Lower leg skin (tissue), 4 donors: ENCODE measurements at places on chromosomes 6 and 20.

- no peak for DNase-seq
Measured at GRCh38 chr6:169142538-169142844, 111.2 kb downstream of the THBS2 start.

- no peak for DNase-seq
Measured at GRCh38 chr20:33437141-33437911, 6.2 kb downstream of the SNTA1 start.

DNA sequence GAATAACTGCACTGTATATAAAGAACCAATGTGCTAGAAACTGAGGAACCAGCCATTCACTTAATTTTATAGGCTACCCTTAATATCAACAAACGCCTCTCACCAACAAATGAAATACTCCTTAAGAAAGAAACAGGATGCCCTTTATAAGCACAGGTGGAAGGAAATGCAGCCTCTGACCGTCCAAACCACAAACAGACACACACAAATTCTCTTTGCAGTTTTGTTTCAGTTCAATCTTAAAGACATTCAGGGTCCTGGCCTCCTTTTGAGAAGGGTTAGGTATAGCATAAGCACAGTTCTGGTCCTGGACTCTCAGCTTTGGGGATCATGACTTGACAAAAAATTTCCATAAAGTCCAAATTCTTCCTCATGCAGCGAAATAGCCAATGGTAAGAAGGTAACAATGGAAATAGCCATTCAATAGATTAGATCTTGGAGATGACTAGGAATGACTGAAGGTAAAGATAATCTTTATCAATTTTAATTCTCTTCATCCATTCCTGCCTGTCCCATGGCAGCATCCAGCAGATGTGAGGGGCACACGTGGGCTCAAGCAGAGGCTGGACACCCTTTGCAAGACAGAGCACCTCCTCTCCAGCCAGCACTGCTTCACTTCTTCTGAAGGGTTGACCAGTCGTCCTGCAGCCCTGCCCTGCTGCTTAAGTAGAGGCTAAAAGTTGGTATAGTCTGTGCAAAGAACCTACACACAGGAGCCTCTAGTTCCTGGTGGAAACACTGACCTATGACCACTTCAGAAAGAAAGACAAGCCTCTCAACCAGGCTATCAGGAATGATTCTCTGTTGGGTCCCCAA is 123.9 kb downstream of the CD83 start:
- no peak for DNase-seq

GRCh38 chr20:17029698-17030097 is 197.1 kb upstream of the PCSK2 start:
- no peak for DNase-seq

DNA sequence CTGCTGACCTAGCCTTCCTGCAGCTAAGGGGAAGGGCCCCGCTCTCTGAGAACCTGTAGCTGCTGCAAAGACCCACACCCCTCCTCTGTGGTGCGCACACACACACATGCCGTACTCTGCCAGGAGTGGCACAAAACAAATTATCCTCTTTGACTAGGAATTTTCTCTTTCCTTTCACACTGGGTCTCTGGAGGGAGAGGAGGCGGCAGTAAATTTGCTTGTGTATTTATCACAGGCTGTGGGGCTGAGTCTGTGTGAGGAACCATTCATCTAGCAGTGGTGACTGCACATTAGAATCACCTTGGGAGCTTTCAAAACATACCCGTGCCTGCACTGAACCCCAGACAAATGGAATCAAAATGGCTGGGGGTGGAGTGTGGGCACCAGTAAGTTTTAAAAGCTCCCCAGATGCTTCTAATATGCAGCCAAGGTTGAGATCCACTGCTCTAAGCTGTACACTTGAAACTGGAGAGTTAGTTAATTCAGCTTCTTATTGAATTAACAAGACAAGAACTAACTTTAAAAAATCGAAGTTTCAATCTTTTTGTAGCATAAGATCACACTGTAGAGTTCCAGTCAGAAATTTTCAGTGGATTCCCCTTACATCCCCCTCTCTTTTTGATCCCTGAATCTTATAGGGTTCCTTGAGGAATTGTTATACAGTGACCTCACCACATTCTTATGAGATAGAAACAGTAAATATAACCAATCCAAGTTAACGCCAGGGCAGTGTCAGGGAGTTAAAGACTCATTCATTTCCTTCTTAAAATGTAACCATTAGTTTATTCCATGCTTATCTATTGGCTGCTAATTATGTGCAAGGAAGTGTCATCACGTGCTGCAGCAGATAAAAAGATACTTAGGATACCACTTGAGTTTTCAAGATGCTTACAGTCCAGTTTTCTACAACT is 29.8 kb upstream of the GMDS start:
- DNase-seq = no peak

DNA sequence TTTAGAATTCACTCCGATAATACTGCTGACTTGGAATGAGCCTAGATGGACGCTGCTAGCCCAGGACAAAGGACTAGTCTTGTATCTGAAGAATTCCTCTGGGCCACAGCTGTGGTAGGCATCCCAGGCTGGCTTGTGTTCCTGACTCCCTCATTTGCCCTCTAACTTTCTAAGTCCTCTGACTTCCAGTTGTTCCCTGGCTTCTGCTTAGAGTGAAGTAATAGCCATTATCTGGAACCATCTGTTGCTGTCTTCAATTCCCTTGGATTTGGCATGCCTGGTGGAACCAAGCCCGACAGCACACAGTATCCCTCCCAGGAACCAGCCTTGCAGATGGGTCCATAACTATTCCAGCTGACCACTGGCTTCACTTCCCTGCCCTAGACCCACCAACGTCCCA is 376.0 kb downstream of the SYNE1 start:
- no peak for DNase-seq

DNA sequence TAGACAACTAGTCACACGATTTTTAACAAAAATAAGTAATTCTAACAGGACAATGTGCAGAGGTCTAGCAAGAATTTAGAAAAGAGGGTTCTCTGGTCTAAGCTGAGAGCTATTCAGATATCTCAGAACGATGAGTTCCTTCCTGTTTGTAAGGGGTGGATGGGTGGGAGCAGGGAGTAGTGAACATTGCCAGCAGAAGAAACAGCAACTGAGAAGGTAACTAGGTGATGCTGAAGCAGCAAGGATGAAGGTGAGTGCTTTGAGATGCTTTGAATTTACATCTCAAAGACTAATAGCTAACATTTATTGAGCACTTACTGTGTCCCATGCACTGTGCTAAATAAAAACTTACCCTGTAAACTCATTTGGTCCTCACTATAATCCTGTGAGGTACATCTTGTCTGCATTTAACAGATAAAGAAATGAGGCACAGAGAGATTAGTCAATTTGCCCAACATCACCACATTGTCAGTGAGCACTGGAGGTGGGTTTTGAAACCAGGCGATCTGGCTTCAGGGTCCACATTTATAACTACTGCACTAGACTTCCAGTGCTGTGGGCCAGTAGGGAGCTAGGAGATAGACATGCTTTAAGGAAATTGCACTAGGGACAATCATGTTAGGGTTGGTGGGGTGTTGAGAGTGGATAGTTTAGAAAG is 15.7 kb downstream of the BRD2 start:
- DNase-seq = no peak

GRCh38 chr6:626236-626635 is 30.7 kb downstream of the HUS1B start:
- no peak for DNase-seq

GRCh38 chr6:131635384-131636340 is 1.4 kb upstream of the ENPP3 start:
- no peak for DNase-seq

GRCh38 chr20:62829231-62830230 is 12.7 kb downstream of the COL9A3 start:
- no peak for DNase-seq

- no peak for DNase-seq
Measured at GRCh38 chr6:11705483-11705882, 73.1 kb downstream of the ADTRP start.

- no peak for DNase-seq
Measured at GRCh38 chr20:46088409-46089166, 1.2 kb downstream of the NCOA5 start.

DNA sequence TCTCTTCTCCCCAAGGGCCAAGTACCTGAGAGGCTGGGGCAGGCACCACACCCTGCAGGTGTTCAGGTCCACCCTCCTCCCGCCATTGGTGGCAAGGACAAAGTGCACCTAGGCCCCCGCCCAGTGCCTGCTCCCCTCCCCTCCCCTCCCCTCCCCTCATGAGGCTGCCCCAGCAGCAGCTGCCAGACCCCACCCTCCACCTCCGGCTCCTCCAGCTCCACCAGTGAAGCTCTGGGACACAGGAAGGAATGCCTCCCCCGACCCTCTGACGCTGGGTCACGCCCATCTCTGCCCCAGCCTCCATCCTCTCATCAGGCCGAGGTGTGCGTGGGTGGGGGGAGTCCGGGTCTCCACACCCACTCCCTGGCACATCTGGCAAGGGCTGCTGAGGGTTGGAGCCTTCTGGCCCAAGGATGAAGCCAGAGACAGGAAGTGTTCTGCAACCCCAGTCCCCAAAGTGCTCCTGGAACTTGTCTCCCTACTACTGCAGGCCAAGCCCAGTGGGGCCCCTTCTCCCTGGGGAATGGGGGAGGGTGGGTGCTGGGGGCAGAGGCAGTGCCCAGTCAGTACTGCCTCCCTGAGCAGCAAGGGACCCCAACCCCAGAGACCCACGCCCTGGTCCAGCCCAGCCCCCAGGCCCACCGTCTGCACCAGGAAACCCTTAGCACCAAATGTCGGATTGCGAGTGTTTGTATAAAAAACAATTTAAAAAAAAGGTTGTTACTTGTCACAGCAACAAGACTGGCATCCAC is 1.6 kb upstream of the UCKL1 start:
- no peak for DNase-seq

GRCh38 chr20:41047975-41048305 is 19.3 kb downstream of the TOP1 start:
- no peak for DNase-seq

- no peak for DNase-seq
Measured at GRCh38 chr6:11212664-11213063, 19.8 kb downstream of the NEDD9 start.

- DNase-seq = no peak
Measured at GRCh38 chr6:13810688-13811446, 3.5 kb downstream of the MCUR1 start.

- DNase-seq = no peak
Measured at GRCh38 chr6:20208687-20209378, 3.4 kb downstream of the MBOAT1 start.

GRCh38 chr6:126620719-126621118 is 280.8 kb downstream of the CENPW start:
- DNase-seq = no peak

DNA sequence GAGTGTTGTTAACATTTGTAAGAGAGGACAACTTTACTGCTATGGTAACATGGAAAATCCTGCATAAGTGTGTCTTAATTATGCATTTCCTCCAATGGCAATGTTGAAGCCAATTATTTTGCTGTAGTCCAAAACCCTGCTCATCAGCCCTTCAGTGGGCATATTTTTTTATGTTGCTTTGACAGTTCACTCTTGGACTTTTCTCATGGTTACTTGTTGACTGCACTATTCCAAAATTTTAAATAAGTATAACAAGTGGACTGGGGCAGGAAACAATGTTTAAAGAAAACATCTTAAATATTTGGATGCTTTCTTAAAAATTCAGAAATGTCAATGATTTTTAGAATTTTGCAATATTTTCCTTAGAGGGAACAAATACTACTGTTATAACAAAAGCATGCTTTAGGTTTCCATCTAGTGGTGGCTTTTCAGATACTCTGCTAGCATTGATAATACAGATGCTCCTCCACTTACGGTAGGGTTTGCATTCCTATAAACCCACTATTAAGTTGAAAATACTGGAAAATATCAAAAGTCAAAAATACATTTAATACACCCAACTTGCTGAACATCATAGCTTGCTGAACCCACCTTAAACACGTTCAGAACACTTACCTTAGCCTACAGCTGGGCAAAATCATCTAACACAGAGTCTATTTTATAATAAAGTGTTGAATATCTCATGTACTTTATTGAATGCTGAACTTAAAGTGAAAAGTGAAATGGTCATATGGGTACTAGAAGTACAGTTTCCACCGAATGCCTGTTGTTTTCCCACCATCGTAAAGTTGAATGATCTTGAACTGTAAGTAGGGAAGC is 86.4 kb downstream of the ADGRG6 start:
- no peak for DNase-seq

DNA sequence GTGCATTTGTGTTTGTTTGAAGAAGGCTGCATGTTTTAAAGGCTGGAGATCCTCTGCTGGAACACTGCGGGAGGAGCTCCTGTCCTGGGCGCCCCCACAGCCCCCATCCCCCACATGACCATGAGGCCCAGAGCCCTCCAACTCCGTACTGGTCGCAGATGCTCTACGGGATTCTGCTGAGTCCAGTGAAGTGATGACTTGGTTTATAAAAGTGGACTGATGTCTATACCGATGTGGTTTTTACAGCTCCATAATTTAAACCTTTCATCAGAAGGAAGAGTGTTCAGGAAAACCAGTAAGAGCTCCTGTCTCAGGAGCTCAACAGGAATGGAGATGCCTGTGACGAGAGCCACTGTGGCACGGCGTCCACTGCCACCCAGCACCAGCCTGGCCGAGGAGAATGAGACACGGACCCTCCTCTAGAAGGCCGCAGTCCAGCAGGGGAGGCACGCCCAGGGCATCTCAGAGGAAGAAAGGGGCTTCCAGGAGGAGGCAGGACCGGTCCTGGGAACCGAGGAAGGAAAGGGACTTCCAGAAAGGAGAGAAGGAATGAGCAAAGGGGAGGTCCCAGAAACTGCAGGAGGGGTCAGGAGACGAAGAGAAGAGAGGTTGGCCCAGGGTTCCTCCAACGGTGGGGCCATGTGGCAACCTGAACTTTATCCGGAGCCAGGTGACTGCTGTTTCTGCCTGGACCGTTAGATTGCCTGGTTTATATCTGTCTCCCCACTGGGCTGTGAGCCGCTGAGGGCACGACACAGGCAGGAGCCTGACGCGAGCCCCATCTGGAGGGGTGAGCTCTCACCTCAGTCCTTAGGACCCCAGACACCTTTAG is 26.9 kb downstream of the BFSP1 start:
- DNase-seq = peak; percentile 84

GRCh38 chr6:28011722-28012121 is 54.7 kb downstream of the OR2B6 start:
- DNase-seq = no peak

- no peak for DNase-seq
Measured at GRCh38 chr6:49556429-49556837, 6.0 kb downstream of the C6orf141 start.

GRCh38 chr20:7975851-7976414 is 35.7 kb upstream of the HAO1 start:
- no peak for DNase-seq

DNA sequence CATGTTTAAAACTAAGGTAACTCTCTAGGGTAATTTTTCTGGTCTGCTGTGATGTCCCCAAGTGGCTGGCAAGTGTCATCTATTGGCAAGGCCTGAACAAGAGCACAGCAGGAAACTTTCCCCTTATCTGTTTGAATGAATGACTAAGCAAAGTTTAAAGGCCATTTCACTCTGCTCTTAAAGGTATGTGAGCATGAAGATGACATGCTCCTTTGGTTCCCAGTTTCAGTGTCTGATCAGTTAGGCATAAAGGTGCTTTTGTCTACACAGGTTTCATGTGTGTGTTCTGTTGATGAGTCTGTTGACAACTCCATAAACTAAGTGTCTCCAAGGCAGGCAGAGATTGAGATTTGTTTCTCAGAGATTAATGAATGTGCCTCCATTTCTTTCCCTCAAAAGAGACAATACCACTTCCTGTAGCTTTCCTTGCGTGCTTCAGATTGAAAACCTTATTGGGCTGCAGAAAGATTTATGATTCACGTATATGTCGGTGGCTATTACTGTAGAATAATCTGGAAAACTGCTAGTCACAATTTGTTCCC is 83.9 kb downstream of the MAP3K7 start:
- DNase-seq = no peak
